ENCODE measurements at places on chromosomes 11 and 22.

GRCh38 chr22:38221908-38222796, 20.4 kb downstream of the MAFF start:
- DNase-seq, result no peak

GRCh38 chr22:32887324-32887980, 85.9 kb downstream of the TIMP3 start:
- no peak for DNase-seq

DNA sequence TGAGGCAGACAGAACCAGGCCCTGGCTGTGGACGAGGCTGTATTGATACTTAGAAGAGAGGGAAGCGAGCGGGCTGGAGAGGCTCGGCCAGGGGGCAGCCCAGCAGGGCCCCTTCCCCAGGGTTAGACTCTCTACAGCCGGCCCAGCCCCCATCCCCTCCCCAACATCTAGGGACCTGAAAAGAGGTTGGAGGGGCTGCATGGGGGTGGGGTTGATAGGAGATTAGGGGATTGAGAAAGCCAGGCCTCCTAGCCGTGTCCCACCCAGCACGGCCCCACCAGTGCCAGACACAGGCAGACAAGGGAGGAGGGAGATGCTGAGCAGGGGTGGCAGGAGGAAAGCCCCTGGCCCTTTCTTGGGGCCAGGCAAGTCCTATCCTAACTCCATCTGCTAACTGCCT, 5.7 kb downstream of the LSP1 start:
- DNase-seq, result no peak

DNA sequence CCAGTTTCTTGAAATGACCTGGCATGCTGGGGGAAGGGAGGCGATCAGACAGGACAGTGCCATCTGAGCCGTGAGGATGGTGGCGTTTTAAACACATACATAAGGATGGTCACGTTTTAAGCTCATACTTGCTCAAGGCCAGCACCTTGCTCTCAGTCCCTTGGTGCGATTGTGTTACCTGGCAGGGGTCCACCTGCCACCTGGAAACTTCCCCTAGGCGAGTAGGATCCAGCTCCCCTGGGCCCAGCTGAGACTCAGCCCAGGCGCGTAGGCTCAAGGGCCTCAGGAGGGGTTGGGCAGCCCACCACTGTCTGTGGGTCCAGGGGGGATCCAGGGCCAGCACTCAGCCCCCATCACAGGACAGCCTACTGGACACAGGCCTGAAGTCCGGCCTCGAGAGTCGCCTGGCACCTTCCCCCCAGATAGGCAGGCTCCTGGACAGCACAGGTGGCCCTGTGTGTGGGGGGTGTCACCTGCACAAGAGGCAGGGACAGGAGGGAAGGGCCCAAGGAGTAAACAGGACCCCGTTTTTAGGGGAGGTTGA, 185.8 kb downstream of the BRD1 start:
- DNase-seq, result no peak

DNA sequence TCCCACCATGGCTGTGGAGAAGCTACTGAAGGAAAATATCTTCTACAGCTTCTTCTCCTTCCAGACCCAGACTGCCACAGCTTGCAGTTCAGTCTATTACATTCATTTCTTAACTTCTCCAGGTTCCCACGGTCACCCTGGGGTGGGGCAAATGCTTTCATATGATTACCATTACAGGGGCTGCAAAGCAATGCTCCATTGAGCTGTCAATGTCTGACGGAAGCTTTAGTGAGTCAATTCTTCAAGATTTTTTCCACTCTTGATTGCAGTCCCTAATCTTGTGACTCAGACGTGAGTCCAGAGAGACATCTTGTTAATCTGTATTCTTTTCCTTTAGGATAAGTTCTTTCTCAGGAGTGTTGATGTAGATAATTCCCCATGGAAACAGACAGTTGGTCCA, 233.4 kb upstream of the DDI1 start:
- DNase-seq, result no peak

- no peak for DNase-seq
These were observed 124.2 kb downstream of the NCAM1 start for GRCh38 chr11:113085446-113085845.

DNA sequence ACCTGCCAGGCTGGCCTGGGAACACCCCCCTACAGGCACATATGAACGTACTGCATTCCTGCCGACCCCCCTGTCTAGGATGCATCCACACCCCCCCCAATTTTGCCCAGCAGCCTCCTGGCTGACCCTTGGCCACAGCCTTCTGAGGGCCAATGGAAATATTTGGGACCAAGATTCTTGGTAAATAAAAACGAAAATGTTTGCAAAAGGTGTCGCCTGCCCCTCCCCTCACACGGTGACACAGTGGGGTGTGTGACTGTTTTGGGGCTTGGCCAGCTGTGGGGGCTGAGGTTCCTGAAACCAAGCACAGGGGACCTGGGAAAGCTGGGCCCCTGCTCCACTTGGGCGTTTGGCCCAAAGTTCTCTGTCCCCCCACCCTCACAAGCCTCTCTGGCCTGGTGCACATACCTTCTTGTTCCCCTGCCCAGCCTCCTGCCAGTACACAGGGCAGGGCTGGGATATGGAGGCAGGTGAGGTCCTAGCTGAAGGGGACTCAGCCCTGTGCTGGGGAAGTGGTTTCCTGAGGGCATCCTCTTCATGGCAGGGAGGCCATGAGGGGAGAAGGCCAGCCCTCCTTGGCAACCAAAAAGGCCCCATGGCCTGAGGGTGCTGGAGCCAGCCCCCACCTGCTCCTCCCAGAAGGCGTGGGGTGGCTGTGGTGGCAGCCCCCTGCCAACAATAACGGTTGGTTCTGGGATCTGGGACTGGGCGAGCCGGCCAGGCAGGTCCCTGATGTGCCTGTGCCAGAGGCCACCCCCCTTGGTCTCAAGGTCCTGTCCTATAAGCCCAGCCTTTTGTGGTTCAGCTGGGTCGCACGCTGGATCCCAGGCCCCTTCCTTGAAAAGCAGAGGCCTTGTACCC, 2.1 kb upstream of the CRACR2B start:
- DNase-seq, result no peak

DNA sequence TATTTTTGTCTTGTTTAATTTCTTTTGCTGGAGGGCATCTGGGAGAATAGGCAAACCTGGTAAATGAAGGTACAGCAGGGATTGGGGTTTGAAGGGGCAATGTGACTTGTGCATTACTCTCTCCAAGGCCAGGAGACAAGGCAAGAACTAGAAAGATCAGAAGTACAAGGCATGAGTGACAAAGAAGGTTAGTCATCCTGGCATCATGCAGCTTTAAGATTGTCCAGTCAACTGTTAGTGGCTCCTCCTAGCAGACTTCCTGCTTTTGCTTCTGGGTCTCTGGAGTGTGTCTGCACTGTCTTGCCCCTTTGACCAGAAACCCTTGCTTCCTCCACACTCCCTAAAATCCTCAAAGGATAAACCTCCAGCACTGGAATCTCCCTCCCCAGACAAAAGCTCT, 27.2 kb upstream of the GLYATL1 start:
- DNase-seq, result no peak

DNA sequence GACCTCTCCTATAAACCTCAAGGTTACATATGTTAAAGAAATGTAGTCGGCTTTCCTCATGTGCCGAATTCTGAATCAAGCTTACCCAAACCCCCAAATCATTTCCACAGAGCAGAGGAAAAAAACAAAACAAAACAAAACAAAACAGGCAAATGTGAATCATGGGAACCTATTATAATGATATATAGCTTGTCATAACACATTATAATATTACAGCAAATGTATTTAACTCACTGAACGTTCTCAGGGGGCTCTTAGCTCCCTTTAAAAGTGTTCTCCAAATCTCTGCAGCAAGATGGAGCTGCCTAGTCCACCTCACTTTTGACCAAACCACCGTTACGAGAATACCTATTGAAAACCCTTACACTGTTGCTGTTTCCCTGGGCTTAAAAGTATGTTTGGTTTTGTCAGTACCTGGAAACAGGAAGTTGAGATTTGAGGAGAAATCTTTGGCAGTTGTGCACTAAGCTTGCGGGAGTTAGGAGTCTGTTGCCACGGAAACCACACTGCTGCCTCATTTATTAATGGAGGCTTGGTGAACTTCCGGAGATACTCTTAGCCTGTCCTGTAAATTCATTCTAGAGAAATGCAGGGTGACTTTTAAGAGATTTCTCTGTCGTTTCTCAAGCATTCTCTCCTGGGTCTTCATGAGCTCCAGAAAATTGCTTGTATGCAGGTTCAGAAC, 167.0 kb upstream of the RASSF10 start:
- no peak for DNase-seq

- DNase-seq, result no peak
These were observed 75.1 kb downstream of the KIRREL3 start for GRCh38 chr11:126925321-126926093.

DNA sequence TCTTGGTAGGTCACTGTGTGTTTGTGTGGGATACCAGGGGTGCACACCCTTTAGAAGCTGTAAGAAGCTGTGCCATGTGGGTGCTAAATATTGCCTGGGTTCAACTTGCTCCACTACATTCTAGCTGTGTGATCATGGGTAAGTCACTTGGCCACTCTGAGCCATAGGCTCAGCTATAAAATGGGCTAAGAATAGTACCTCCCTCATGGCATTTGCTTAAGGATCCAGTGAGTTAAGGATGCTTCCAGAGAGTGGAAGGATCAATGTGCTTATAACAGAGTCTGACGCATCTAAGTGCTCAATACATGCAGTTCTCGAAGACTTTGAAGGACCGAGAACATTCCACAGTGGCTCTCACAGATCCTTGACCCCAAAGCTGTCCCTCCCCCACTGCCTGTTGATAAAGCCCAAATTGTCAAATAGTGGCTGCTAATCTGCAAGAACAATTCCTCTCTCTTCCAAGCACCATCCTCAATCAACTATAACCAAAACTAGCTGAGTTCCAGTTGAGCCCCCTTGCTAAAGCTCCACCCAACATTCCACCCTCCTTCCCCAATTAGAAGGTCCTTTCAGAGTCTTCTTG, 13.2 kb upstream of the TMPRSS6 start:
- DNase-seq, result no peak

GRCh38 chr22:30694640-30695350, at the start of gene OSBP2:
OSBP2 (plus strand) TSS chr22:30694874; CDS start chr22:30694910, 36 bp downstream.
- DNase-seq, result no peak

DNA sequence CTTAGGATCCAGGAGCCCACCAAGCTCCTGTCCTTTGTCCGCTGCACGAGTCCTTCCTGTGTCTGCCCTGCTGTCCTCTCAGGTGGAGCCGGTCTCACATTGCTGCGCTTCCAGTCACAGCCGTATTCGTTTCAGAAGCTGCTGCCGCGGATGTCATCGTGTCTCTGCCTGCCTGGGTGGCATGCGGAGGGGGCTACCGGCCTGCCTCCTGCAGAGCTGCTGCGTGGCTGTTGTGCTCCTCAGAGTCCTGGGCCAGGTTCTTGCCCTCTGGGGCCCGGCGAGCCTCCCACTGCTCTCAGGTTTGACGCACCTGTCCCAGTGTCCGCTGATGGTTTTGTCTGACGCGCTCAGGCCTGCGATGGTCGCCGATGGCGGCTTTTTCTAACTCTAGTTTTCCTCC, 254.2 kb downstream of the TBC1D22A start:
- DNase-seq, result no peak

- no peak for DNase-seq
These were observed 7.4 kb upstream of the ZBTB16 start for GRCh38 chr11:114052160-114052559.

DNA sequence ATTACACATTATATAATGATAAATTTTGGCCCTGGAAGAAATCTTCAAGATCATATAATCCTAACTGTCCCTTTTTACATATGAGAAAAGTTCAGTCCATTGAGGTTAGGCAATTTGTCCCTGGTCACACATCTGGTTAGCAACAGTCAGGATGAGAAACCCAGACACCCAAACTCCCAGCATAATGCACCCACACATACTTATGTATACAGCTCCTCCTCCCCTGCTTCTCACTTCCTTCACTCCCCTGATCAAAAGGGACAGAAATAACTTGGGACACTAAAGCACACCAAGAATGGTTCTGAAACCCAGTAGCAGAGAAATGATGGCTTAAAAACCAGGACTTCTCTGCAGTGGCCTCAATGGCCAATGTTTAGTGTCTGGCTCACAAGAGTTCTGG, 11.1 kb downstream of the NUMA1 start:
- DNase-seq, result no peak

DNA sequence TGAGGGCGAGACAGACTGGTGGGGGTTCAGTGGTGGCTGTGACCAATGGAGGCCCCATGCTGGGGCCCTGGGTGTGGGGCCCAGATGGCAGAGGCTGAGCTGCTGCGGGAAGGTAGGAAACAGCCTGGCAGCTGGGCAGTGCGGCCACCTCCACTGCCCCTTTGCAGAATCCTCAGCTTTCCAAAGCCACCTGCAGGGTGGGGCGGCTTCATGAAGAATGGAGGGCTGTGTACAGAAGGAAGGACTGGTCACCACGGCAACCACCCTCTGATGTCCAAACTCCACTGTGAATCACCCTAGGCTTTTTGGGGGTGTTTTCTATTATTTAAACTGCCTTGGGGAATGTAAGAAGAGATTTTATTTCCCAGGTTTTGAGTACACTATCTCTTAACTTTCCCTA, 166.3 kb upstream of the NAV2 start:
- DNase-seq, result no peak

DNA sequence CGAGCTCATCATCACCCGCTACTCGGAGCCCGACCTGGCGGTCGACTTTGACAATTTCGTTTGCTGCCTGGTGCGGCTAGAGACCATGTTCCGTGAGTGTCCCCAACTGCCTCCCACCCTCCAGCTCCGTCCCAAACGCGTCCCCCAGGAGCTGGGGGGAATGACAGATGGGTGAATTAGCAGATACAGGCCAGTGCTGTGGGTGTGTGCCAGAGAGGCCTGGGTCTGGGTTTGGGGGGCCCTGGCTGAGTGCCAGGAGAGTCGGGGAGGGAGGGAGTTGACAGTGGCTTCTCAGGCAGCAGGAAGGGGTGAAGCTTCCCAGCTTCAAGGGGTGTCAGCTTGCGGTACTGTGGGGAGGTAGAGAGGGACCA, 28.6 kb downstream of the CAPN1 start:
- DNase-seq, result no peak

DNA sequence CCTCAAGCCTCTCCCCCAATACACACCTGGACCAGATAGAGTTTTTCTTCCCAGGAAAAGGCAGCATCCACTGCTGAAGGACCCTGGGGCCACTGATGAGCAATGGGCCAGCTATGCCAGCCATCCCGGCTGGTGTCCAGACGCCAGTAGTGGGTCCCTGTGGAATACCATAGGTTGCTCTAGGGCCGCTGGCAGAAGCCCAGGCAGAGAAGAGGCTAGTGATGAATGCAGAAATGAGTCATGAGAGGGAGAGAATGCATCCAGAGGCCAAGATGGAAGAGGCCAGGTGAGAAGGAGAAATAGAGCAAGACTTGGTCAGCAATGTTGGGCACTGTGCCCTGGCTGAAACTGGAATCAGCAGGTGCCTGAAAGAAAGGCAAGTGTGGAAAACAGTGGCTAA, 8.9 kb downstream of the HPX start:
- no peak for DNase-seq

DNA sequence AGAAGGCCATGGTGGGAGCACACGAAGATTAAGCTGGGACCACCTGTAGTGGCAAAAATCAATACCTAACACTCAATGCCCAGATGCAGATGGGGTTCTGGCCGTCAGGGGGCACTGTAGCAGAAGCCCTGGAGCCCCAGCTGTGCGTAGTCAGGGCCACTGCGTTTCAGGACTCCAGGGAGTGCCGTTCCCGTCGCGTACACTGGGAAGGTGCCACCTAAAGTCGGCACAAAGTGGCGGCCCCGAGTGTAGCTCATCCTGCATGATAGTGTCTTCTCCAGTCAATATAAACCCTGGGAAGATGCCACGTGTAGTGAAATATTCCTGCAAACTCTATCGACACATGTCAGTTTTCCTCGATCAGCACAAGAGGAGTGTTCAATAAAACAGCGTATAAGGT, 123.8 kb upstream of the NTM start:
- peak; percentile 35 for DNase-seq

- no peak for DNase-seq
These were observed 12.0 kb upstream of the TTLL12 start for GRCh38 chr22:43198936-43199335.

GRCh38 chr11:58992489-58992888, 53.2 kb downstream of the GLYATL1 start:
- DNase-seq, result no peak

Measured in hypothalamus (tissue), 51 donors.